Colonic mucosa (tissue), 4 donors: ENCODE measurements at places on chromosomes 11 and 22. TPM values are rescaled to one million over a fixed set of nuclear protein-coding genes. Genes with fewer than 3 reads are reported as not detected.

GRCh38 chr22:39136317-39136716 is 16.2 kb downstream of the CBX7 start:
- DNase-seq: no peak

DNA sequence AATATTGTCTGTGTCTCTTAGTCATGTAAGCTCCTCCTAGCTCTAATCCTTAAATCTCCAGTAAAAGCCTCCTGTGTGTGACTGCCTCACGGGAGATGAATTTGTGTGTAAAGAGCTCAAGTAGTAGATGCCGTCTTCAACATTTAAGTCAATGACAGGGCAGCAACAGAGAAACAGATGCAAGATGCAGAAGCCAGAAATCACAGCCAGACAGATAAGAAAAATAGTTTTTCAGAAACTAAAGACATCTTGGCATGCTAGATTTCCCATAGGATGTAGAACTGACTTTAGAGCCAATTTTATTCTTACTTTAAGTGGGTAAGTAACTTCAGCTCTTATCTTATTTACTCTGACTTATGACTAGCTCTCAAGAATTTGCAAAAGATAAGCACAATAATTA is 652.8 kb downstream of the KCNA4 start:
- DNase-seq: no peak

DNA sequence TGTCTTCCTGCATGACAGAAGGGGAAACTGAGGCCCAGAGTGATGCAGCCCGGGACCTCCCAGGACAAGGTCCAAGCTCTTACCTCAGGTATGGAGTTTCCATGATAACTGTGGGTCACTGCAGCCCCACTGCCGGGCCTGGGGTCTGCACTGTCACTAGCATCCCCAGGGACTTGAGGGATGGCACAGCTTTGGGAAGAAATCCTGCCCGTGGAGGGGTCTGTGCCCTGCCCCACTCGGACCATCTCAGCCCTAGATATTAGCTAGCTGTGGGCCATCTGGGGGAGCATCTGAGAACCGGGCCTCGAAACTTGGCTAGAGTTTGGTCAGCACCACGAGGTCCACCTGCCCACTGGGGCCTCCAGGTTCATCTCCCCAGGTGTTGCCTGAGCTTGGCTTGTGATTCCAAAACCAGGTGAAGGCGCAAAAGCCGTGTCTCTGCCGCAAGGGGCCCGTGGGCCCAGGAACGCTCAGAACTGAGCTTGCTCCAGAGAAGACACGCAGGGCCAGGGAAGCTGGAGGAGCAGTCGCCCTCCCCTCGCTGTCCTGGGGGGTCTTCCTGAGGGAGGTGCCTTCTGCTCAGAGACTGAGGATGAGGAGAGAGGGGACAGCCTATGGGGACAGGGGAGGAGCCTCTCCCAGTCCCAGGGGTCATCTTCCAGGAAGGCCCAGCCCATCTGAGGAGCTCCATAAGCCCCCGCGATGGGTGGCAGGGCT is 4.8 kb downstream of the LINC01488 start:
- no peak for DNase-seq

DNA sequence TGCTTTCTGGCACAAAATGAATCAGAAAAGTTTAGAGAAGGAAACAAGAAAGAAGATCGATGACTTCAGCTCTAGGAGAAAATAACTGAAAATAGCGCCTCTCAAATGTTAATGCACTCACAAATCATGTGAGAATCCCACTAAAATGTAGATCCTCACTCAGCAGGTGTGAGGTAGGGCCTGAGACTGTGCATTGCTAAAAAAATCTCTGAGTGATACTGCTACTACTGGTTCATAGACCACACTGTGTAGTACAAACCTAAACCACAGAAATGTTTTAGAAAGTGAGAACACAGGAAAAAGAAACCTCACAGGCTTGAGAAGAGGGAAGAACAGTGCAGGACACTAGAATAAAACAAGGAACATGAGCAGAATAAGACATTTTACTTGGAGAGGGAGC is 2.0 kb downstream of the OR8D4 start:
- DNase-seq: no peak

GRCh38 chr11:104246590-104246989 is 82.6 kb upstream of the PDGFD start:
- DNase-seq: no peak

GRCh38 chr11:94563848-94564467 is 3.2 kb upstream of the PIWIL4 start:
- no peak for DNase-seq

DNA sequence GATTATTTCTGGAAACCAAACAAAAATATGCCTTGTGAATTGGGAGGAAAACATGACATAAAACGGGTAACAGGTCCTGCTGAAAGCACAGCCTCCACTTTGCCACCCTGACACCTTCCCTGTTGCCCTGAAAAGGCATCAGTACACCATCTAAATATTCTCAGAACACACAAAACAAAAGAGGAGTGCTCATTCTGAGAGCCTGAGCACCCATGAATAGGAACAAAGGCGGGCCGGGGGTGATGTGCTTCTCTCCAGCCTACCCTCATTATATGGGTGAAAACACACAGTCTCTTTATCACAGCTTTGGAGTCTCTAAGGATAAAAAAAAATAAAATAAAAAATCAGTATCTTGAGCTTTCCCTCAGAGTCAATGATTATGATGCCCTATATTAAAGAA is 19.7 kb downstream of the SCUBE2 start:
- no peak for DNase-seq

DNA sequence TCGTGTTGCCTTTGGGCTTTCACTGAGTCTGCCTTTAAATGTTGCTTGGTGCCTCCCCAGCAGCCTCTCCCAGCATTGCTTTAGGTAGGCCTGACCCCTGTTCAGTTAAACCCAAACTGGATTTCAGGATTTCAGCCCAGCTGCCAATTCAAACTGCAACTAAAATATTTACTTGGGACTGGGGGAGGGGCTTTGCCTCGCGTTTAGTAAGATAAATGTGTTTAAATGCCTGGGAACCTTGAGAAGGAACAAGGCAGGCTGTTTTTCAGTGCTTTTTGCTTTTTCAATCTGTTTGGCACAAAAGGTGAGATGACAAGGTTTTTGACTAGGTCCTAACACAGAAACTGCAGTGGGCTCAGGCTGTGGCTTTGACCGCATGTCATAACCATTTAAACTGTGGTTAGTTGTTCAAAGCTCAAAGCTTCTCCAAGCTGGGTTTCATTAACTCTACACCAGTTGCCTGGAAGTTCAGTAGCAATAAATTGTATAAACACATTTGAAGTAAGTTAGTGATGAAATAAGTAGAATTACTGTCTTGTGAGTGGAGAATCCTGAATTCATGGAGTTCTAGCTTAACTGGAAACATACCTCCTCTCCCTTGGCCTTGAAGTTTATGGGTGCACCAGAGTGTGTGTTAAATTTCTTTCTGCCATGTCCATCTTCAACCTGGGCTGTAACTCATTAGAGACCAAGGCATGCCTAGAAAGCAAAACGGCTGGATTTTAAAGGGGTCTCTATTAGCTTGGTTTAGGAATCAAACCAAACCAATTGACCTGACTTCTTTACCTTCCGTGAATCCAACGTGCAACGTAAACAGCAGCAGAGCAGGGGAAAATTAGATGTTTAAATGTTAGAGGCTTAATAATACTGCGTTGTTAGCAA is 3.6 kb downstream of the PKNOX2 start:
- DNase-seq: no peak

GRCh38 chr11:129427816-129428406 is 52.3 kb downstream of the BARX2 start:
- no peak for DNase-seq

GRCh38 chr11:23644443-23644842 is 784.2 kb upstream of the CCDC179 start:
- no peak for DNase-seq

GRCh38 chr11:95068549-95068948 is 1.8 kb downstream of the SRSF8 start:
- peak; percentile 89 for DNase-seq

- peak; percentile 60 for DNase-seq
Measured at GRCh38 chr11:6353367-6353987, 33.2 kb upstream of the CAVIN3 start.

GRCh38 chr11:108846009-108846408 is 181.1 kb downstream of the DDX10 start:
- no peak for DNase-seq

DNA sequence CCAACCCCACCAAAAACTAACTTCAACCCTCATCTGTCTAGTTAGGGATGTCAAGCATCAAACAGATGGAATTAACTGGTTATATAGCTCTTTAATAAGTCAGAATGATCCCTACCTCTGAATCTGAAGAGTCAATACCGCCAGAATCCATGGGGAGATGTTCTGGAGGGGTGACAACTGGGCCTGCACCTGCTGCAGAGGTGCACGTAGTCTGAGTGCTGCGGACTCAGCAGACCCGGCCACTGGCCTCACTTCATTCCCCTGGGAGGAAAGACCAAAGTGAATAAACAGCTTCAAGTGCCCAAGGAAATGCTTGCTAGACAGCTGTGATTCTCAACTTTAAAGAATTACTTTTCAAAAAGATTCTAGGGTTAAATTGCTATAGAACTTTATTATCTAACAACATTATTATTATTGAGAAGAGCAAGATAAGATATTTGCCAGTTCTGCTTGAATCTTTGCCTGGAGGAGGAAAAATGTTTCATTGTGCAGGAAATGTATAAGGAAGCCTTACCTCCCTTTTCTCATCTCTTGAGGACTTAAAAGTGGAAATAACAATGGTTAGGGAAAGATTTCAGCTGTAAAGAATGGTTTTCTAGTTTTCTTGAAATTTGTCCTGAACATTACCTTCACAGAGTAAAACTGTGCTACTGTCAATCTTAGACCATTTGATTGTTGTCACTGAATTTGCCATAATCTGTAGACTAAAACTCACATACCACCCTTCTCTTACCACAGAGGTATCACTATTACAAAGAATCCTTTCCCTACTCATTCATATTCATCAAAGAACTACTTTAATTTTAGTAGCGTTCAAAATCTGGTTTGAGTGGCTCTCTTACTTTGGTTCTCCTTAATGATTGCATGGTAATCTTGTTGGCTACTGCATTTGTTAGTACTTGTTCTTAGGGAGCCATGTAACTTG is 4.2 kb downstream of the XBP1 start:
- no peak for DNase-seq

DNA sequence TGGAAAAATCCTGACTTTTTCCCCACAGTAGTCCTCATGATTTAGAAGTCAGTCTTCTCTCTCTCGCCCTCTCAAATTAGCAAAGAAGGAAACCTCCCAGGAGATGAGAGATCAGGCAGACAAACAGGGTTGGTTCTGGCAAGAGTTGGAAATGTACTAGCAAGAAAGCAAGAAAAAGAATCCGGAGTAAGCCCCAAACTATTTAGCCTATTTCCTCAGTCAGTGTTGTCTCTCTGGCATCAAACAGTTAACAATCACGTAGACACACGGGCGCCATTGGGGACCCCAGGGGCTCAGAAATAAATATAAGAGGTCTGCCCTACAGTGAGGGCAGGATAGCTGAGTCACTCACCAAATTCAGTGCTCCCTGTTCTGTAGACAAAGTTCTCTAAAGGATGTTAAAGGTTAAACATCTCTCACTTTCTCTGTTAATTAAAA is 4.7 kb downstream of the C11orf52 start:
- DNase-seq: no peak

- DNase-seq: no peak
Measured at GRCh38 chr22:36544107-36544620, 15.2 kb upstream of the EIF3D start.

DNA sequence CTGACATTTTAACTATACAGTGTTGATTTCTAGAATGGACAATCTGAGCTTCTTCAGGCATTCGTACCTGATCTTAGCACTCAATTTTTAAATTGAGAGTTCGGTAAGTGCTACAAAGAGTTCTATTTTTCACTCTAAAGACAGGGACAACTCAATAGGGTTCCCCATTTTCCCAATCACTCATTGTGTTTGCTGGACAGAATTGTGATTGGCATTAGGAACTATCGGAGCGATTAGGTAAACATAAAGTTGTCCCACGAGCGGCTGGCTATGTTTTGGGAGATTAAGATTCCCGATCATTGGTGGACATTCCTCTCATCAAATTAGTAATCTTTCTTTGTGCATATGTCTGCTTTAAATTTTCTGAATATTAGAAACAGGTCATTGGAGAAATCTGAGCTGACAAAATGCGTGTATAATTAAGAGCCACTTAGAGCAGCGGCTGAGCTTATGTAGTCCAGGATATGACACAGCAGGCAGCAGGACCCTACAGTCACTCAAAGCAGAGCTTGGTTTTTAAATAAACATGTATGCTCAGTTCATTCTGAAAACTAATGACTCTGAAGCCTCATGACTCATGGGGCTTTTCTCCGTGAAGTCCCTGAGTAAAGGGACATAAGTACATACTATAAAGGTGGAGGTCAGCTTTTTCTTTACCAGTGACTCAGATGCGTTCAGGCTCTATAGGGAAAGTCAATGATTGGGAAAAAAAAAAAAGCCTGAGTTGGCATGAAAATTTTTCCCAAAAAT is 109.4 kb downstream of the GRIA4 start:
- DNase-seq: no peak

DNA sequence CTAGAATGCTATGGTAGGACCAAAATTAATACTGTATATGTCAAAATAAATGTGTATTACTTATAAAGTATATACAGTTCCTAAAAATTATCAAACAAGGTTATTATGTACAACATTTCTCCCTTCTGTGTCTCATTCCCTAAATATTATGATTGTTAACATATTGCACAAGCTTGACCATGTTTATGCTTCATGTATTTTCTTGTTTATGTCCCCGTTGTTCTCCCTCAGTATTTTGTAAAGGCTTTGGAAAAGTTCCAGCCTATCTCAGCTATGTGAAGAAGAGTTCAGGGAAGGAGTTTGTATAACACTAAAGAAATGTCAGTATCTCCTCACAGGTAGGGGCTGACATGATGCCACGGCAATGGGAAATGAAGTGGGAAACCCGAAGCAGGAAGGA is 19.6 kb downstream of the ADM start:
- DNase-seq: no peak

- DNase-seq: no peak
Measured at GRCh38 chr22:43533656-43534428, 122.0 kb downstream of the MPPED1 start.

- no peak for DNase-seq
Measured at GRCh38 chr11:126755526-126755925, 245.0 kb downstream of the KIRREL3 start.

- DNase-seq: no peak
Measured at GRCh38 chr22:30373331-30374325, 13.6 kb downstream of the RNF215 start.

DNA sequence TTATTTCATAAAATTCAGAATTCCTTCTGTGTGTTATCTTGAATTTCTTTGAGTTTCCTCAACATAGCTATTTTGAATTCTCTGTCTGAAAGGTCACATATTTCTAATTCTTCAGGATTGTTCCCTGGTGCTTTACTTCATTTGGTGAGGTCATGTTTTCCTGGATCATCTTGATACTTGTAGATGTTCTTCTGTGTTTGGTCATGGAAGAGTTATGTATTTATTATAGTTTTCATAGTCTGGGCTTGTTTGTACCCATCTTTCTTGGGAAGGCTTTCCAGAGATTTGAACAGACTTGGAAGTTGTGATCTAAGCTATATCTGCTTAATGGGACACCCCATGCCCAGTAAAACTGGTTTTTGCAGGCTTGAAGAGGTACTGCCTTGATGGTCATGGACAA is 149.6 kb downstream of the METTL15 start:
- no peak for DNase-seq

GRCh38 chr11:32305460-32305859 is 129.9 kb downstream of the WT1 start:
- DNase-seq: no peak

GLB1L2 gene
- total RNA-seq: 27.2 TPM

SCGB1C1 gene
- not detected for total RNA-seq

APOBEC3H gene
- not detected for total RNA-seq

SLC43A3 gene
- total RNA-seq: 10.6 TPM

RGL4 gene
- total RNA-seq: 0.35 TPM

TMEM191C gene
- total RNA-seq: 3.3 TPM

CD3E gene
- 5.7 TPM for total RNA-seq

OR52A1 gene
- not detected for total RNA-seq

MAPK12 gene
- total RNA-seq: 2.6 TPM

GGTLC2 gene
- not detected for total RNA-seq

TMEM45B gene
- total RNA-seq: 303 TPM
